ENCODE measurements at places on chromosomes 12 and 14. TPM values are rescaled to one million over a fixed set of nuclear protein-coding genes. Genes with fewer than 3 reads are reported as not detected.

DNA sequence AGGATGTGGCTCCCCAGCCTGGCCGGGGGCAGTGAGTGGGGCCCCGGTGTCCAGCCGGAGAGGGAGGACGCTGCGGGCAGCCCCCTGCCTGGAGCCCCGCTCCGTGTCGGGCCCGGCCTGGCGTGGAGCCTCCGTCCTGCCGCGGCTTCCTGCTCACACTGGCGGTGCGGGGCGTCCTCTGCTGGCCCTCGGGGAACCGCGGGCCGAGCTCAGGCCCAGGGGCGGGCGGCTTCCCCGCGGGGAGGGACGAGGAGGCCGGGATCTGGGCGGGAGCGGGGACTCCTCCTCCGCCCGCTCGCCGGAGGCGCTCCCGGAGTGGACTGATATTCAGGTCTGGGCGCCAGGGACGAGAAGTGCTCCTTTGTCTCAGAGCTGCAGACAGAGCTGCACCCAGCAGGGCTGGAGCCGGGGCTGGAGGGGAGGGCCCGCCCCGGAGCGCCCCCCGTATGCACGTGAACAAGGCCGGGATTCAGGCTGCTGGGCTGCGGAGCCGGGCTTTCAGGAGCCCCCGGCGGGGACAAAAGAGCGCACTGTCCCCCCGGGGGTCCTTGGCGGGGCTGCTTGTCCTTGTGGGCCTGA is 2.2 kb downstream of the MMP17 start:
- DNase-seq = peak; percentile 89

GRCh38 chr14:94884616-94885230 is 114.8 kb upstream of the GSC start:
- DNase-seq = no peak

DNA sequence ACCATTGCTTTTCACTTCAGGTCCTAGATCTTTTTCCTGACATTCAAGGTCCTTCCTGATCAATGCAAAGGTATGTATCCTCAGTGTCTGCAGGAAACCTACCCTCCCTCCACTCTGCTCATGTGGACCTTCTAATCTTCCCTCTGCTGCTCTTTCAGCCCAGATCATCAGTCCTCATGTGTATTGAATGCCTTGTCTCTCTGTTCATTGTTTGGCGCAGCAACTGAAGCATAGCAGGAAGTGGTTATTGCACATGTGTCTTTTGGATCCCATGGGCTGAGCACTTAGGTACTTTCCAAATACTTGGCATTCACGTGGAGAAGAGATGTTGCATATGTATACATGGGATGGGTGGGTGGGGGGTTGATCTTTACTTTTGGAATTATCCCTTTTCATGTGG is 4.3 kb upstream of the NIN start:
- DNase-seq = no peak

GRCh38 chr12:104722601-104723534 is 235.2 kb downstream of the SLC41A2 start:
- no peak for DNase-seq

DNA sequence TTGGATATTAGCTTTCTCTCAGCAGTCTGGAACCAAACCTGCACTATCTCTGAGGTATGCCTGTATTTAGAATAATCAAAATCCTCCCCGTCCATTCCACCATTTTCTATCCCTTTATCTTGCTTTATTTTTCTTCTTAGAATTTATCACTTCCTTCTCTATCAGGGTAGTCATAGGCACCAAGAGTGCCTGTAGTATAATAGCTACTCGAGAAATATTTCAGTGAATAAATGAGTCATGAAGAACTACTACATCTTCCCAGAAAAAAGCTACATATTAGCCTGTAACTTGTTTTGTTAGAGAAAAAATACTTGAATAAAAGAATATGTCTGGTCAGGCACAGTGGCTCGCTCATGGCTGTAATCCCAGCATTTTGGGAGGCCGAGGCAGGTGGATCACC is 4.3 kb downstream of the SLC2A14 start:
- DNase-seq = no peak

- DNase-seq = no peak
Measured at GRCh38 chr12:91630596-91631293, 448.1 kb upstream of the DCN start.

- no peak for DNase-seq
Measured at GRCh38 chr12:20557096-20557495, 138.0 kb upstream of the SLCO1C1 start.

- DNase-seq = peak; percentile 75
Measured at GRCh38 chr12:51262758-51263177, 7.4 kb downstream of the SMAGP start.

Gene ADGRD1
- 43.2 TPM for total RNA-seq

Gene CABP1
- 3.9 TPM for total RNA-seq

Gene CDCA3
- total RNA-seq = 43.5 TPM

Gene FOS
- total RNA-seq = 44.2 TPM

Gene KLHL33
- total RNA-seq = 1.2 TPM
